A549 treated with ZK216348 at 1 μM for 4 hours (cell line): ENCODE measurements at places on chromosomes 12 and 14. TPM values are rescaled to one million over a fixed set of nuclear protein-coding genes. Genes with fewer than 3 reads are reported as not detected.

Gene IQSEC3
- not detected in 5 replicates for total RNA-seq

Gene CEBPE
- 0.12 TPM in 1 of 5 replicates, not detected in the others for total RNA-seq

Gene AQP2
- not detected in 5 replicates for total RNA-seq

Gene KITLG
- total RNA-seq = 8.5 to 16.2 TPM (median 14.1 TPM) in 5 replicates

Gene OR6S1
- total RNA-seq = not detected in 5 replicates

Gene VWF
- total RNA-seq = 0.24 to 0.40 TPM (median 0.26 TPM) in 5 replicates

Gene SERPINA12
- not detected in 5 replicates for total RNA-seq

Gene SLC25A47
- not detected in 5 replicates for total RNA-seq

Gene SMIM41
- not detected in 5 replicates for total RNA-seq

Gene IL31
- total RNA-seq = not detected in 5 replicates

Gene FUT8
- total RNA-seq = 11.5 to 12.4 TPM (median 12.3 TPM) in 5 replicates

Gene IKBIP
- 44.9 to 77.3 TPM (median 69.7 TPM) in 5 replicates for total RNA-seq

Gene RASSF9
- total RNA-seq = 0.39 to 1.0 TPM (median 0.88 TPM) in 5 replicates

Gene MOAP1
- total RNA-seq = 10.3 to 15.1 TPM (median 13.5 TPM) in 5 replicates

Gene RAPGEF3
- 0.47 to 0.98 TPM (median 0.54 TPM) in 5 replicates for total RNA-seq

Gene SSTR1
- total RNA-seq = not detected in 5 replicates

Gene IAPP
- not detected in 5 replicates for total RNA-seq

Gene KRT6A
- total RNA-seq = 3.0 to 5.6 TPM (median 5.1 TPM) in 5 replicates

Gene KRT79
- 0.09 TPM in 1 of 5 replicates, not detected in the others for total RNA-seq

Gene TMPRSS12
- not detected in 5 replicates for total RNA-seq

Gene HNF1A
- total RNA-seq = 2.8 to 6.8 TPM (median 5.6 TPM) in 5 replicates

Gene SLC6A15
- total RNA-seq = 1.5 to 5.8 TPM (median 4.1 TPM) in 5 replicates

Gene ZNF891
- 0.24 to 0.41 TPM (median 0.40 TPM) in 5 replicates for total RNA-seq

Gene ALDH6A1
- total RNA-seq = 1.6 to 2.4 TPM (median 2.1 TPM) in 5 replicates

Gene TMEM132C
- not detected in 5 replicates for total RNA-seq

Gene ENDOU
- 0.18 TPM in 1 of 5 replicates, not detected in the others for total RNA-seq

Gene CLEC9A
- not detected in 5 replicates for total RNA-seq

Gene MGP
- total RNA-seq = 0.45 TPM in 1 of 5 replicates, not detected in the others

Gene RIMKLB
- total RNA-seq = 17.0 to 20.8 TPM (median 20.0 TPM) in 5 replicates

Gene INSM2
- 0.07 TPM in 1 of 5 replicates, not detected in the others for total RNA-seq

Gene HOXC12
- total RNA-seq = not detected in 5 replicates

Gene CDH24
- total RNA-seq = 2.0 to 5.3 TPM (median 5.0 TPM) in 5 replicates

Gene UTP20
- total RNA-seq = 13.8 to 19.4 TPM (median 16.6 TPM) in 5 replicates

Gene ADGRD1
- 0.15 to 1.0 TPM (median 0.39 TPM) in 5 replicates for total RNA-seq

Gene APOF
- not detected in 5 replicates for total RNA-seq

Gene KIAA0586
- 7.8 to 10.3 TPM (median 8.8 TPM) in 5 replicates for total RNA-seq

Gene TIGAR
- 42.4 to 58.8 TPM (median 49.6 TPM) in 5 replicates for total RNA-seq

Gene SYCP3
- not detected in 5 replicates for total RNA-seq

Gene COX8C
- total RNA-seq = not detected in 5 replicates

Gene BBOF1
- 3.5 to 8.7 TPM (median 4.0 TPM) in 5 replicates for total RNA-seq

Gene GZMB
- not detected in 5 replicates for total RNA-seq

Gene SLC38A4
- total RNA-seq = 0.12 TPM in 1 of 5 replicates, not detected in the others

Gene MYBPC1
- not detected in 5 replicates for total RNA-seq

Gene ACOT2
- total RNA-seq = 38.7 to 54.0 TPM (median 52.6 TPM) in 5 replicates

Gene RD3L
- total RNA-seq = not detected in 5 replicates

Gene TROAP
- 75.1 to 98.9 TPM (median 85.1 TPM) in 5 replicates for total RNA-seq

Gene MANSC4
- not detected in 5 replicates for total RNA-seq

Gene PRICKLE1
- 0.58 to 1.4 TPM (median 0.91 TPM) in 5 replicates for total RNA-seq
